NCI-H2081 (cell line): ENCODE measurements at places on chromosomes 4 and X.

GRCh38 chr4:23860919-23861318 lies 28.9 kb downstream of the PPARGC1A start:
- no peak for DNase-seq

DNA sequence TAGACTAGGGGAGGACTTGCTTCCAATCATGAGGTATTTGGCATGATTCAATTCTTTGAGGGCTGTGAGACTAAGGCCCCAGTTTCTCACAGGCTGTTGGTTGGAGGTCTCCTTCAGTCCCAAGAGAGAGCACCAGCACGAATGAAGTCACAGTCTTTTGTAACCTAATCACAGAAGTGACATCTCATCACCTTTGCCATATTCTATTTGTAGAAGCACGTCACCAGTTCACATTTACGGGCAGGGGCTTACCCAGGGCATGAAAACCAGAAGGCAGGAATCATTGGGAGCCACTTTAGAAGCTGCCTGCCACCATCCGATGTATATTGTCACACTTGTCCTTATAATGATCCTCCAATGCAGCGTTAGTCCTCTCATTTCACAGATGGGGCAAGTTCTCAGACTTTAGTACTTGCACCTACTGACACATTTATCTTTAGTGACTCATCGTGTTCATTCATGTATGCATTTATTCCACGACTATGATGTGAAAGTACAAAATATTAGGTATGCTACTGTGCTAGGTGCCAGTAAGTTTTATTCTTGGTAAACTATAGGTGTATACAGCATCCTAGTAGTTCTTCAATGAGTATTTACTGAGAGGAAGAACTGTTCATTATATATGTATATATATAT lies 163.8 kb upstream of the PGRMC2 start:
- no peak for DNase-seq

GRCh38 chrX:96361844-96362243 lies 322.8 kb upstream of the DIAPH2 start:
- no peak for DNase-seq

DNA sequence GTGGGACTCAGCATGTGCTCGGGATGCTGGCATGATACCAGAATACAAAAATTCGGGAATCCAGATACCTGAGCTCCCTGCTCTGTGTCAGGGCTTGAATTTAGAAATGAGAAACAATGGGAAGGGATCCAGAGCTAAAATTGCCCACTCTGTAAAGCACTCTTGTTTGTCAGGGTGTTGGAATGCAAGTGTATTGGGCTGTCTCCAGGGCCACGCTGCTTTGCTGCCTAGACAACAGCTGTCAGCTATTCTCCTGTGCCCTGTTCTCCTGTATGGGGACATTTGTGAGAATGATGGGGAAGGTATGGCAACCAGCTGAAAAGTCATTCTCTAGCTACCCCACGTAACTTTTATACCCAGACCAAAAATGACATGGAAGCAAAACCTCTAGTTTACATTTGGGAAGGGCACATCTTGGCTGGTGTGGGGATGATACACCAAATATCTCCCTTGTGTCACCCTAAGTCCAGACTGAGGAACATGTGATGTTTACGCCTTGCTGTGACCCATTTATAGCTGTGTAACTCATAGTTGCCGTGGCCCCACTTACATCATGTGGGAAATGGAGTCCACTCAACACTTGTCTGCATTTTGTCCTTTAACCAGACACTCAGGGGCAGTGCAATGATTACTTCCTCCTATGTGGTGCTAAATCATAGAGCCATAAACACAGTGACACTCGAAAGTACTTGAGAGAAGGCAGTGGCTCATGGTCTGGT lies 46.6 kb downstream of the SMPX start:
- DNase-seq, result no peak

- peak; percentile 10 for DNase-seq
Measured at GRCh38 chrX:20461576-20461975, 194.9 kb upstream of the RPS6KA3 start.

GRCh38 chr4:181528570-181529184 lies 714.5 kb upstream of the TENM3 start:
- DNase-seq, result peak; percentile 60

DNA sequence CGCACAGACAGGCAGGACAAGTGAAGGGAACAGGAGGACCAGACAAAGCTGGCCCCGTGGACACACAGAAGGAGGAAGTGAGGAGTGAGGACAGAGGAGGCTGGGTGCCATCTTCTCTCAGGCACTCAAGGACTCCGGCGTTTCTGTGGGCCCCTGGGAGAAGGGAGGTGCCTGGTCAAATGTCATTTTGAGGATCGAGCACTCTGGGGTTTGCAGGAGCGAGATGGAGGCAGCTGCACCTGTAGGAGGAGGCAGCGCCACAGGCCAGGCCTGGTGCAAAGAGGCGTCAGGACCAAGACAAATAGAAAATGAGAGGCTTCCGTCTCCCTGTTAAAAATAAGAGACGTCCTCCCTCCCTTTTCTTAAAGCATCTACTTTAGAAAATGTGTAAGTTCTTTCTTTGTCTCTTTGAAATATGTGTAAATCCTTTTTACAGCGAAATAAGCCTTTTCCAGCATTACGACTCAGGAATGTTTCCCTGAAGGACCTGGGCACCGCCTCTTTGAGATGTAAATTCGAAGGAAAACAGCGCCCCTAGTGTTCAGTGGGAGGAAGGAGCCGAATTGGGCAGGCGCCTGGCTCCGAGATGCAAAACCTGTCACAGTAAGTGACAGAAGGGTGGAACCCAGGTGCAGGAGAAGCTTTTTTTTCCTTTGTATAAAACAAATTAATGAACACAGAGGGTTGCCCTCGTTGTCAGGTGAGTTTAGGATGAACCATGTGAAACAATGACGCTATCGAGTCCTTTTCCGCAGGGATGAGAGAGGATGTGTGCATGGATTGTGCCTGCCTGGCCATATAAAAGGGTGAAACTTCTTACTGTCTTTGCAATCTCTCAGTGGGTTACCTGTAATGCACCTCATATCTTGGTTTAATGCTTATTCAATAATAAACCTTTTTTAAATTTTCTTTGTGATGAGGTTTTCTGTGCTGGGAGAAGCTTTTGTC lies 1.4 kb upstream of the C4orf50 start:
- DNase-seq, result peak; percentile 17

DNA sequence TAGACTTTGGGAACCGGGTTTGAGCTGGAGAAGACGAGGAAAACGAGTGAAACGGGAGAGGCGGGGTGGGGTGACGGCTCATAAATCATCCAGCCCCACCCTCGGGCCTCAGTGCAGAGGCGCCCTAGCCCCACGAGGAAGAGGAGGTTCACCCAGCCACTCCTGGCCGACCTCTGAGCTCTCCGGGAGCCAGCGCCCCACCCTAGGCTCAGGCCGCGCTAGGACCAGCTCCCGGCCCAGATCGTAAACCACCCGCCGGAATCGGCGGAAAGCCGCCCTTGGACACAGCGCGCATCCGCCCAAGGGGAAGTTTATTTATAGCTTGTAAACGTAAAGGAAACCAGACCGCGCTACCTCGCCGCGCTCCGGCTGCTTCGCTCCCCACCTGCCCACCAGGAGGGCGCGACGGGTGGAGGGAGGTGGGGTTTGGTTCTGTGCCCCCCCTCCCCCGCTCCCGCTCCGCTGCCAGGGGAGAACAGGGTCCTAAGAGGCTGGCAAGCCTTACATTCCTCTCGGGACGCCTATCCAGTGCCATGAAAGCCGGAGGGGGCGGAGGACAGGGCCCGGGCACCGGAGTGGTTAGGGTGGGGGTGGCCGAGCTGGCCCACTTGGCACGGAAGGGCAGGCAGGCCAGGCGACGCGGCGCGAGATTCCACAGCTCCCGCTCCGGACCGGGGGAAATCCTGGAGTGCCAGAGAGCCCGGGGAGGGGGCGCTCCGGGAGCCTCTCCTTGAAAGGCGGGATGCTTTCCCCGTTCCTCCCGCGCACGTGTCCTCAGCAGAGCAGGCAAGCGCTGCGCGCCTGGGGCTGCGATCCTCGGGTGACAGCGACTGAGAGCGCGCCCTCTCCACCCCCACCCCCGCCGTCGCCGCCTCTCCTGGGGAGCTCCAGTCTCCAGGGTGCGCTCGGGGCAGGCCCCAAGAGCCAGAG lies 84.2 kb downstream of the BCOR start:
- DNase-seq, result peak; percentile 86

DNA sequence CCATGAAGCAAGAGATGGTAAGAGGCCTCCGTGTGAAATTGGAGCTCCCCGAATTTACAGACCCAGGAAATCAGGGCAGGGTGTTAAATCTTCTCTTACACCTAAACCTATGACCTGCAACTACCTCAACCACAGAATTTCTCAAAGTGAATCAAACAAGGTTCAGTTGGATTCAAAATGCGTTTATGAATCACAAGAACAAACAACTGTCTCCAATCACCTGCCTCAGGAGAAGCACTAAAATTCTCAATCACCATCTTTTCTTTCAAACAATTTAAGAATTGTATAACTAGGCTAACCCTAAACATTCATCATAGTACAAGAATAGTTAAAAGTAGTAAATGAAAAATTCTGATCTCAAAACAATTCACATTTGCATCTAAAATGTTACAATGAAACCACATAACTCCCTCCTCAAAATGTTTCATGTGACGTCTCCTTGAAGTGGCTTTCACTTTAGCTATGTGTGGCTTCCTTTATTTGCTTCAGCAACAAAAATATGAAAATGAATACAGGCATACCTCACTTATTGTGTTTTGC lies 19.2 kb downstream of the PPP3CA start:
- DNase-seq, result no peak

DNA sequence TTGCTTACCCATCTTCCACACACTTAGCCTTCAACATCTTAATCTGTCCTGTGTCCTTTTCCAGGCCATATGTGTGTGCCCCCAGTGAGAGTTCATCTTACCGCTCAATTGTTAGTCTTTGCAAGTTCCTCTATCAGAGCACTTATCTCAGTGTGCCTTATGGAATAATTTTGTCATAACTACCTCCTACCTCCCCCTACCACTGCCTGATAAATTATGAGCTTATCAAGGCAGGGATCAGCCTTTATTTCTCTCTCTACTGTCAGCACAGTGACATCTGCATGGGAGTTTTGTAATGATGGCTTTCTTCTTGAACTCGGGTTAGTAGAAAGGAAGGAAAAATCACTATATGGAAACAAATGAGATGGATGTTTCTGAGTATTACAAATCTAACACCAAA lies 53.2 kb downstream of the MTM1 start:
- DNase-seq, result no peak

DNA sequence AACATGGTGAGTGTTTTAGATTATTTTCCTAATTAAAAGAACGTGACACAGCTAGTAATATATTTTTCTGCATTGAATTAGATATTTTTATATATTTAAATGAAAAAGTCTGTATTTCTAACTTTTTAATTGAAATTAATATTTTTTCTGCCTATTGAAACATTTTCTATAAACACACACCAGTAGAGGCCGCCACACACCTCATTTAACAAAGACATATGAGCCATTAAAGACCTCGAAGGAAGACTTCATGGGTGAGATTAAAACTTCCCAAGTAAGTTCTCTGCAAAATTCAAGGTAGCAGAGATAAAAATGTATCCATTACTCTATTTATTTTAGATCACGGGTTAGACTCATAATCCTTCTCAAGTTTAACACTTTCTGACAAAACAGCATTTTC lies 8.3 kb downstream of the SLITRK2 start:
- no peak for DNase-seq

DNA sequence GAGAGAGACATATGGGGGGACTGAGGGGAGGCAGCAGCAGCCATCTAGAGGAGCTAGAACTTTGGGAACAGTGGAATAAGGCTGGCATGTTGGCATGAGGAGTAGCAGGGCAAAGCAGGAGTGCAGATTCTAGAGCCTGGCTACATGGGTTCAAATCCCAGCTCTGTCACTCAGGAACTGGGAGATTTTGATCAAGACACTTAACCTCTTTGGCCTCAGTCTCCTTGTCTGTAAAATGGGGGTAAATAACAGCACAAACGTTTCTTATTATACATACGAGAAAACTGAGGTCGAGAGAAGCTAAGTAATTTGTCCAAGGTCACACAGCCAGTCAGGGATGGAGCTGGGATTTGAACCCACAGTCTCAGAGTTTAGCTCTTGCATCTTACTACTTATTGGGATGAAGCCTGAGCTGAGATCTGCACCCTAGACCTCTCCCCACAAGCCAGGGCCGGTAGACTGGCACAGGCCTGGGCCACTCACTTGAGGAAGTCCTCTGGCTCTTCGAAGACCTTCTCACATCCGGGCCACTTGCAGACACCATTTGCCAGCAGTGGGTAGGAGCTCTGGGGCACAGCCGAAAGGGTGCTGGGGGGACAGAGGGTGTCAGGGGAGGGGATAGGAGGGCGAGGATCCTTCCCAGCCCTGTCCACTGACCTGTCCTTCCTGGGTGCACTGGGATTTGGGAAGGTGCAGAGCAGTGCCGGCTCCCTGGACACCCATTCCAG lies 8.1 kb downstream of the FOXP3 start:
- no peak for DNase-seq

DNA sequence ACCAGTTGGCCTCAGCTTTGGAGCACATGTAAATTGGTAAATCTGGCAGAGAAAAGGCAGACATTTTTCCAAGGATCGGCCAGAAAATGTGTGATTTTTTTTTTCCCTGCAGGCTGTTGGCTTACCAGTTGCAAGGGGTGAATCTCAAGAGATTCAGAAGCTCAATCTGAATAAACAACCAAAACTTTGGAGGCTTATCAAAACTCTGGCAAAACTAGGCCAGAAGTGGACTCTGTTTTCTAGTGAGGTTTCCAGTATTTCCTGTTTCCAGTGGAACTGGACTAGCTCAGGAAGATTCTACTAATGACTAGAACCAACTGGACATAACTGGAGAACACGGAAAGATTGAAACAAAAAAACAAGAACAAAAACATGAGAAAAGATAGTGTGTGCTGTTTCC lies 191.3 kb downstream of the SMIM20 start:
- DNase-seq, result no peak

- no peak for DNase-seq
Measured at GRCh38 chr4:69070590-69070989, 25.7 kb upstream of the UGT2B7 start.

- DNase-seq, result no peak
Measured at GRCh38 chr4:24683116-24683515, 98.8 kb upstream of the DHX15 start.

DNA sequence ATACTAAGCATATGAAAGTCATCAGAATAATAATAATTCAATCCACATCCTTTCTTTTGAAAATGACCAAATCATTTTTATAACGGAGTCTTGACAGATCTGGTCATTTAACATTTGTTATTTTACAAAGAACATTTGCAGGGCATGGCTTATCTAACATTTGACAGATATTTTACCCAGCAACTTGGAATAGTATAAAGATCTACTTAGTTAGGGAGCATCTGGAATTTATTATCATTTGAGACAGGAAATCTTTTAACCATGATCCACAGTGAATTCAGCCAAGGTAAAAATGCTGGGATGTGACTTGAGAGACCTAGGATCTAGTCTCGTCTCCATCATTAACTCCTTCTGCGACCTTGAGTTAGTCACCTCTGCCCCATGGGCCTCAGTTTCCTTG lies 22.4 kb downstream of the STARD8 start:
- DNase-seq, result no peak

GRCh38 chr4:70488748-70489147 lies 16.8 kb downstream of the MUC7 start:
- no peak for DNase-seq

DNA sequence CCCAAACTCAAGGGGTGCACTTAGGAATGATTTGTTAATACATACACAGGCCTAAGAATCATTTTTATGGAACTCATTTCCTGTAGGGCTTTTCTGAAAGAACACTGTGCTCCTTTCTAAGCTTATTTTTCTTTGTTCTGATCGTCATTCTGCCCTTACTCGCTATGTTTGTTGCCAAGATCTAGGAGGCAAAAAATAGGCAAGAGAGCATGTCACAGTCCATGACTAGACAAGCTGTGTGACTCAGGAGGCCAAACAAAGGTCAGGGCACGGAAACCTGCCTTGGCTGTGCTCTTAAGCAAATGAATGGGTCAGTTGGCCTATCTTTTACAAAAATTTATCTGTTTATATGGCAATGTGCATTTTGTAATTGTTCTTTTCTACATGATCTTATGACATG lies 42.5 kb upstream of the C1GALT1C1 start:
- no peak for DNase-seq
